NCI-H2081 (cell line): ENCODE measurements at places on chromosomes 3 and 15.

- DNase-seq = peak; percentile 38
These were observed 40.0 kb upstream of the TRH start for GRCh38 chr3:129934234-129935123.

DNA sequence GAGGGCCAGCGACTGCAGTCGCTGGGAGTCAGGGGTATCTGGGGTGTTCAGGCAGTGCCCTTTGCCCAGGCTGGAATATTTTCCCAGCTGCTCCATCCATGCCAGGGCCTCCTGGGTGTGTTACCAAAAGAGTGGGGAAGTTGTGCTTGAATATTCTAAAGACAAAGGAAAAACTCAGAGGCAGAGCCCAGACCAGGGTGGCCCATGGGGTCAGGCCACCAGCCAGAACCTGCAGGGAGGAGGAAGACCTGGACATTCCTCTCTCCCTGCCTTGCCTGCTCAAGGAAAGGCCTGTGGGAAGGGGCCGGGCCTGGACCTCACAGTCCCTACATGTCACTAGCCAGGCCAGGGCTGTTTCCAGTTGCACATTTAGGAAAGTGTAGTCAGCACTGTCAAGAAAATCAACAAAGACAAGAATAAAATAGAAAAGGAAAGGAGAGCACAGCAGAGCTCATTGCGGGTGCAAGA is 16.0 kb upstream of the KLF15 start:
- no peak for DNase-seq

GRCh38 chr15:80321853-80322252 is 69.8 kb upstream of the CTXND1 start:
- DNase-seq = no peak

DNA sequence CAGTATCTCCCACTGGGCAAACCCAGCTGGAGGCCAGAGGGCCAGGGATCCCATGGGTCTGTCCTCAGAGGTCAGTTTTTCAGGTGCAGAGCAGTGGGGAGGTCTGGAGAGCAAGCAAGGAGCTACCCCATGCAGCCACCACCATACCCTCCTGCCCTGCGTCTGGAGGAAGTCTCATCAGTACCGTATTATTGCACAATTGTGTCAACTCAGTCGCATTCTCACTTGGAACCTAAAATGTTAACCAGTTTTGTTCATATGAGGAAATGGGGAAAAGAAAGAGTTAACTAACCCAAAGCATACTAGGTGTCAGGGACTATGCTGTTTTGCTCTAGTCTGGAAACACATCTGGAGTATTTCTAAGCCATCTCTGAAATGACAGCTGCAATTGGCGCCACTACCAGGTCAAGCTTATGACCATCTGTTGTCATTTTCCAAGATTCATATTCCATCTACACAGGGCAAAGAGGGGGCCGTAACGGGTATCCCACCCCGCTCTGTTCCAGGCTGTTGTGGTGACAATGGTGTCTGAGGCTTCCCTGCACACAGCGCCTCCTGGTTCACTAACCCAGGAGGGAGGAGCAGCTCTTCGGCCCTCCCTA is 16.9 kb upstream of the APBA2 start:
- DNase-seq = no peak

GRCh38 chr3:132038198-132038825 is 3.5 kb upstream of the CPNE4 start:
- DNase-seq = peak; percentile 75

- DNase-seq = no peak
These were observed 48.3 kb upstream of the DNAJC13 start for GRCh38 chr3:132368962-132369361.

DNA sequence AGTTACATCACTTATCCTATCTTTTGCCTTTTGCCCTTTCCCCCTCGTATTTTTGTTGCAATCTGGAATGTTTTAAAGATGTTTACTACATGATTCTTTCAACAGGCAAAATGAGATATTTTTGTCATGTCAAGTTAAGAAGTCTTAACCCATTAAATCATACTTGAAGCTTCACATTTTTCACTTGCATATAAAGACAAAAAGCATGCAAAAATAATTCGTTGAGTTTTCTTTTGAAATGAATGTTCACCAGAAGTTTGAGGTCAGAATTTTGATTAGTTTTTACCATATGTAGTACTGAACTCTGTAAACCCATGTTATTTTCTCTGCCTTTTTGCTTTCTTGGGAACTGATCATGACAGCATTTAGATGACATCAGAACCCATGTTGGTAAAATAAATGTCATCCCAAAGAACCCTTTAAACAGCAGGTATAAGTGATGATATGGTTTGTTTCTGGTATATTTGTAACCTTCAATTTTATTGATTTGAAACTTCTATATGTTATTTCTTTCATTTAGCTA is 188.5 kb downstream of the GHSR start:
- DNase-seq = no peak

- no peak for DNase-seq
These were observed 234.0 kb downstream of the MYRIP start for GRCh38 chr3:40043444-40043755.

GRCh38 chr15:95176794-95177577 is 945.6 kb downstream of the MCTP2 start:
- DNase-seq = no peak

DNA sequence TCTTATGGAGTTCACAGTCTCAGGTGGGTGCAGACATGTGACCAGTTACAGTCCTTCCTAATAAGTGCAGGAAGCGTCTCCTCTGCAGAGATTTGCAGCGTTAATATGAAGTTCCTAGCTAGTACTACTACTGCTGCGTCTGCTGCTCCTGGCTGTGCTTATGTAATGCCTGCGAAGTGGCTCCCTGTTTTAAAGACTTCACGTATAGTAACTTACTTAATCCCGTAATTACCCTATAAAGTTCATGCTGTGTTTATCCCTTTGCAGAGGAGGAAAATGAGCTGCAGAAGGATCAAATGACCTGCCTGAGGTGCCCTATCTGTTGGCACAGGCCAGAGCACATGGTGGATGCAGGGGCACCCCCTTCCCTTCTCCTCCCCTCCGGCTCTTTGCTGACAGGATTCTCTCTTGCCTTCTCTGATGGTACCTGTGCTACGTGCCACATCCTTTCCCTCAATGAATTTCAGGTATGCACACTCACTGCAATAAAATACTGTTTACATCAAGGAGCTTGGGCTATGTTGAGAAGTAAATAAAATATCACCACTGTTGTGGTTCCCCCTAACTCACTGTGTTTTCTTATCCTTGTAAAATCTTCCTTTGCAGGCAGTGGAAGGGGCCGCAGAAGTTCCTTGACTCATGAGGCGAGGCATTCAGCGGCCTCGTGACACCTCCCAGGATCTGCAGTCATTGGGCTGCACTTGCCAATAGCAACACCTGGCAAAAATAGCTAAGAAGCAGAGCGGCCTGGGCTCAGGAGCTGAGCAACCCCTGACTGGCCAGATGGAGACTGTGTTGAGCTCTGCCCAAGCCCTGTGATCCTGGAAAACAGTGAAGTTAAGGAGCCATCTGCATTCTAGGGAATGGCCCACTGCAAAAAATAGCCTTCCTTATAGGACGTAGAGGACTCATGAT is 188.9 kb upstream of the ATP10A start:
- DNase-seq = no peak

- no peak for DNase-seq
These were observed 683.7 kb upstream of the CBLB start for GRCh38 chr3:106552351-106553043.

DNA sequence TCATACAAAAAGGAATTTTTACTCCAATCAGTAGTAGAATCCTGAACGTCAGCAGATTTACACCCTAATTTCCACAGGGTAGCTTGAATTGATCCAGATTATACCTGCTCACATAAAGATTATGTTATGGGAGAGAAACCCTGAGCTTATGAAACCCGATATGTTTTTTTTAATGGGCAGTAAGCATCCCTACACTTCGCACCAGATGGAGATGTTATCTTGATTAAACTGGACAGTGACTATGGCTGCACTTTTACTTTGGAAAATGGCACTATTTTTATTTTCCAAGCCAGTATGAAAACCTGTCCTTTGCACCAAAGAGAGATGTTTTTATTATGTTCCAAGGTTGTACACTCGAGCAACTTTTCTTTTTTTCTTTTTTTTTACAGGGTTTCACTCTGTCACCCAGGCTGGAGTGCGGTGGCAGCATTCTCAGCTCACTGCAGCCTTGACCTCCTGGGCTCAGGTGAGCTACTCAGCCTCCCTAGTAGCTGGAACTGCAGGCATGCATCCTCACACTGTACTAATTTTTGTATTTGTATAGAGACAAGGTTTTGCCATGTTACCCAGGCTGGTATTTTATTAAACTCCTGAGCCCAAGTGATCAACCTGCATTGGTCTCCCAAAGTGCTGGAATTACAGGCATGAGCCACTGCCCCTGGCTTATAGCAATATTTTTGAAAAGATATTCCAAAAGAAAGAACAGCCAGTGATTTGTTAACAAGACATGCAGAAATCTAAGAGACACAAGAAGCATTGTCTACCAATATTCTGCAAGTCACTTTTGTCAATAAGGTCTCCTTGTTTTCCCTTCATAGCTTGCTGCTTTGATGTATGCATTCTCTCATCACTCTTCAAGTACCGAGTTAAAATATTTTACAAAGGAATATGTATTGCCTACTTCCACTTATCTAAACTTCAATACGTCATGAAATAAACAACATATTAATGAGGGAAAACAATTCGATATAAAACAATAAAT is 1412.6 kb downstream of the ZPLD1 start:
- no peak for DNase-seq

GRCh38 chr3:5006755-5007202 is 27.5 kb downstream of the BHLHE40 start:
- DNase-seq = no peak

DNA sequence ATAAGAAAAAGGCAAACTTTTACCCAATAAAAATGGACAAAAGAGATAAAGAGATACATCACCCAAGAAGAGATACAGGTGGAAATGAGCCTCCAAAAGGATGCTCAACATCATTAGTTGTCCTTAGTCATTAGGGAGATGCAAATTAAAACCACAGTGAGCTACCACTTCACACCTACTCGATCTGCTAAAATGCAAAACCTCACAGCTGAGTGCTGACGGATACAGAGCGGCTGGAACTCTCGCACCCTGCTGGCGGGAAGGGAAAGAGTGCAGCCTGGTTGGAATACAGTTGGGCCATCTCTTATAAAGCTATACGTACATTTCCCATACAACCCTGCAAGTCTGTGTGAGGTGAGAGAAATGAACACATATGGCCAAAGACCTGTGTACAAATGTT is 78.5 kb upstream of the PRR20G start:
- no peak for DNase-seq

DNA sequence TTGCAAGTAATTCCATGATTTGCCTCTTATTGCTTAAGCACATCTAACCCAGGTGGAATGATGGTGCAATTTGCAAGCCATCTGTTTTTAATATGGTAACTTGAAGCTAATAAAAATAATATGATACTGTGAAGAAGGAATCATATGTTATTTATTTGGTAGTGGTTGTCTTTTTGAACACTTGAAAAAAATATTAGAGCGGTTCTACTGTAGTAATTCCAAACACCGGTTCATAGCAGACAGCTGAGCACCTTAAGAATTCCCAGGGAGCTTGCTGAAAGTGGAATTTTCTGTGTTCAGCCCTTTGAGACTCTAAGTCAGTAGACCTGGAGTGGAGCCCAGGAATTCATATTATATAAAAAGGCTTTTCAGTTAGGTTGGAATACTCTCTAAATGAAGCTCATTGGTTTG is 687.4 kb downstream of the EDEM1 start:
- DNase-seq = no peak

GRCh38 chr3:26623419-26624208 is 1.0 kb downstream of the LRRC3B start:
- DNase-seq = no peak

GRCh38 chr3:27105904-27106303 is 263.3 kb downstream of the NEK10 start:
- no peak for DNase-seq

DNA sequence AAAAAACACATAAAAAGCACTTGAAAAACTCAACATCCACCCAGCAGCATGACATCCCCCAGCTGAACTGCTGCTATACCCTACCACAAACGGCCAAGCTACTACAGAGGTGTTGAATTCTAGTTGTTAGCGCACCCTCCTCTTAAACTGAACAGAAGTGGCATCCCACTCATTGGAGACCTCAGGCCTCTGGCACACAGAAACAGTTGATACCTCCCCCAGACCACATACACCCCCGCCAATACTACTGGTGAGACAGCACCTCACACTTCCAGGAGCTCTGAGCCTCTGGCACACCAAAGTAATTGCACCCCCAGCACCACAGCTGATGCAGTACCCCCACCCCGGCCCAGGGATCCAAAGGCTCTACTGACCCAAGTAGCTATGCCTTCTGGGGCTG is 190.2 kb downstream of the SCAPER start:
- DNase-seq = no peak

DNA sequence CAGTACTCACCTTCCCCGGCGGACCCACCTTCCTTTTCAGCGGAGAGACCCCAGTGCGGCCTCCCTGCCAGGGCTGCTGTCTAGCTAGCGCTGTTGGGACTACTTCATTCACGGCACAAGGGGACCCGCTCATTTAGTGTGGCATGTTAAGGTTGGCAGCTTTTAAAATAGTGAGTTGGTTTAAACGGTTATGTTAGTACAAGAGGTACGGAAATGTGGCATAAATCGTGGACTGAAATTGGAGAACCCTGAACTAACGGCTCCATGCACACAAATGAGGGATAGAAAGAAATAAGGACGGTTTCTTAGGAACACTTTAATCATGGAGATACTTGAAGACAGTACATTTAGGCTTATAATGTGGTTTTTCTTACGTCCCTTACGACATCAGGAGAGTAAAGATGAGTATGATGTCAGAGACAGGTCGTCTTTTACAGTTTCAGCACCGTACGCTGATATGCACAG is 752 bp downstream of the CEP63 start:
- DNase-seq = peak; percentile 54

DNA sequence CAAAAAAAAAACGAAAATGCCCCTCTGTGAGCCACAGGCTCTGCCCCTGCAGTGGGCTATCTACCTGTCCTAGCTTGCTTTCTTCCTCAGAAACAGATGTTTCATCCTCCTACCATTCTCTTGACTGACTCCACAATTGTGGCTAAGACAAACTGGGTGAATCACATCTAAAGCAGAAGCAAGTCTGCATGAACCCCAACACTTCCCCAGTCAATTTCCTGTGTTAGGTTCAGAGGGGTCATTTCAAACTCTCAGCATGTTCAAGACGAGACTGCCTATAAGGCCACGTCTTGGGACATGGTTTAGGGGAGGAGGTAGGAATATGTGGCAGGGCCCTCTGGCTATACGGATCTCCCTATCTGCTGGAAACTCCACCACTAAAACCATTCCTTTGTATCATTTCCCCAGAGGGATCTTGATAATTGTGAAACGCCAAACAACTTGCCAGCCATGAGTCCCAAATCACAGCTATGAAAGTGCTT is 28.6 kb upstream of the ANKDD1A start:
- no peak for DNase-seq
